T-helper 2 cell treated with Interferon-gamma antibody and Interleukin-4, amounts not matched to agents 100 ng/mL and 5 ng/mL, for 36 hours (primary cell): ENCODE measurements at places on chromosomes 5 and 9. TPM values are rescaled to one million over a fixed set of nuclear protein-coding genes. Genes with fewer than 3 reads are reported as not detected.

The PLCXD3 gene
- not detected in 2 replicates for total RNA-seq

The IL9 gene
- 0.59 TPM in 1 of 2 replicates, not detected in the other for total RNA-seq

The PTGS1 gene
- total RNA-seq, result 0.43 and 0.45 TPM in 2 replicates

The MRRF gene
- total RNA-seq, result 37.7 and 39.9 TPM in 2 replicates

The ZDHHC11B gene
- total RNA-seq, result 0.07 and 0.09 TPM in 2 replicates

The MCIDAS gene
- total RNA-seq, result not detected in 2 replicates

The PAPPA gene
- not detected in 2 replicates for total RNA-seq

The CCL27 gene
- total RNA-seq, result 0.25 and 0.84 TPM in 2 replicates
